ENCODE measurements at places on chromosomes 2 and 18.

DNA sequence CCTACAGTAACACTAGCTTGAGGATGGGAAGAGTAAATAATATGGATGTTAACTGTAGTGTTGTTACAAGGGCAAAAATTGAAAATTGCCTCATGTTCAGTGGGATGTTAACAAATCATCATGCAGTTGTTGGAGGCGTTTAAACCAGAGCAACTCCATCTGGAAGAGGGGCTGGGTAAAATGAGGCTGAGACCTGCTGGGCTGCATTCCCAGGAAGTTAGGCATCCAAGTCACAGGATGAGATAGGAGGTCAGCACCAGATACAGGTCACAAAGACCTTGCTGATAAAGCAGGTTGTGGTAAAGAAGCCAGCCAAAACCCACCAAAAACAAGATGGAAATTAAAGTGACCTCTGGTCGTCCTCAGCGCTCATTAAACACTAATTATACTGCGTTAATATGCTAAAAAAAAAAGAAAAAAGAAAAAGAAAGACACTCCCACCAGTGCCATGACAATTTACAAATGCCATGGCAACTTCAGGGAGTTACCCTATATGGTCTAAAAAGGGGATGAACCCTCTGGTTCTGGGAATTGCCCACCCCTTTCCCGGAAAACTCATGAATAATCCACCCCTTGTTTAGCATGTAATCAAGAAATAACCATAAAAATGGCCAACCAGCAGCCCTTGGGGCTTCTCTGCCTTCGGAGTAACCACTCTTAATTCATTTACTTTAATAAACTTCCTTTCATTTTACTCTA lies 101.4 kb downstream of the MYO5B start:
- no peak for DNase-seq

- no peak for DNase-seq
Measured at GRCh38 chr18:33957707-33958106, 267.0 kb downstream of the NOL4 start.

DNA sequence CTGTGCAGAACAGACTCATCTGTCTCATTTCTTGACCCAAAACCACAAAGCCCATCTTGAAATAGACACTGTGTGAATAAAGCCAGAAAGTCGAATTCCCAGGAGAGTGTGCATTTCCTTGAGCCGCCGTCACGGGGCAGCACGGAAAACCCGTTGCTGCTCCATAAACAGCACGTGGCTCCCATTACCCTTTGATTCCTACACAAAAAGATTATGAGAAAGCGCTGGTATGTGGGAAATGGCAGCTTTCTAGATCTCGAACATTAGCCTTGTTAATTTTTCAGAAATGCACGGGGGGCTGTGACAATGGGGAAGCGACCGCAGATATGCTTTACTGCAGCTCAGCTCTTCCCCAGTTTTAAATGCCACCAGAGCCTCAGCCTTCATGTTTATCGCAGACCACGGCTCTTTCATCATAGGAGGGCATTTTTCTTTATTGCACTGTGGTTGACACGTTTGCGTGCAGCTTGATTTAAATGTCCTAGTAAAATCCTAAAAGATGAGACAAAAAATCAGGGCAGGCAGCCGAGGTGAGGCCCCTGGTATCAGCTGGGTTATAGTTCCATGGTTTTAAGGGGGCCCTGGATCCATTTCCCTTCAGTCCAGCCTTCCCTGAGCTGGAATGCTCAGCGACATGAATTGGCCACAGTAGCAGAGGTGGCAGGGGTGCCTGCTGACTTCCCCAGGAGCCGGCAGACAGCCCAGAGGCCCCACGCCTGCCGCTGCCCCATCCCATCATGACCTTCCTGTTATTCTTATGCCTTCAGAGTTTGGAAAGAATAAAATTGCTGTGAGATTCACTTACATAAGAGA lies 249.3 kb downstream of the NDUFA10 start:
- DNase-seq, result no peak

DNA sequence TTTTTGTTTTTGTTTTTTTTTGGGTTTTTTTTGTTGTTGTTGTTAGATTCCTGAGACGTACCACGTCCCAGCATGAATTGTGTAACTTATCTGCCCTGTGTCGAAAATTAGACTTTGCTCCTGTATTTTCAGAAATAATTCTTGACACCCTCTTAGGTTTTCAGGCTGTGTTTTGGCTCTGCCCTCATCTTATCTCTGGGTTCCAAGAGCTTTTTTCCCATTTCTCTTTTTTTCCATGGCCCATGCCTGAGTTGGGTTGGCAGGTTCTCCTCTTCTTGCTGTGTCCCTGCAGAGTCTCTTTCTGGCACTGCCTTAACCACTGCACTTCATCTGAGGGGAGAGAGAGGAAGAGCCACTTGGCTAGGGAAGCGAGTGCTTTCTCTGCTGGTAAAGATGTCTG lies 42.4 kb downstream of the CTIF start:
- no peak for DNase-seq

DNA sequence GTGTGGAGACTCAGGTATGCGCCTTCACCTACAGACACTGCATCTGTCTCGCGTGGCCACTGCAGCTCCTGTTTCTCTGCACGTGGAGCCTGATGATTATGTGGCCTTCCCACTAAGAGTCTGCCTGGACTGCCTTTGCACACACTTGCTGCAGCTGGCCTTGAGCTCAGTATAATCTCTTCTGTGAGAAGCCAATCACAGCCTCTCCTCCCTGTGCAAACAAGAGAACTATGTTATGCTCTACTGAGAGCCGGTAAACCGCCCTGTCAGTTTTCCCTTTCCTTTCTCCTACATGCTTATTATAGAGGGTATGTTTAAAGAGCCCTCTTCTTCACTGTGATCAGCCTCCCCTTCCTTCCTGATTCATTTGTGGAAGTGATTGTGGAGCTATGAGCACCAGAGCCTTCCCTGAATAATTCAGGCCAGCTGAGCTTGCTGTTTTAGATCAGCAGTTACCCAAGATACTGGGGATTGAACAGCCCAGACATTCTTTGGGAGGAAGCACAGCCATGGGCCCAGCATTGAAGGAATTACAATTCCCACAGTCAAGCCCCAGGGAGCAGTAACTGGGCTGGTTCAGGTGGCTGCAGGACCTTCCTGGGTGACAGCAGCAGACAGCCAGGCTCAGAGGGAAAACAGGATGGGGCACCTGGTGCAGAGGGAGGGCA lies 3.7 kb upstream of the TGFA start:
- no peak for DNase-seq

DNA sequence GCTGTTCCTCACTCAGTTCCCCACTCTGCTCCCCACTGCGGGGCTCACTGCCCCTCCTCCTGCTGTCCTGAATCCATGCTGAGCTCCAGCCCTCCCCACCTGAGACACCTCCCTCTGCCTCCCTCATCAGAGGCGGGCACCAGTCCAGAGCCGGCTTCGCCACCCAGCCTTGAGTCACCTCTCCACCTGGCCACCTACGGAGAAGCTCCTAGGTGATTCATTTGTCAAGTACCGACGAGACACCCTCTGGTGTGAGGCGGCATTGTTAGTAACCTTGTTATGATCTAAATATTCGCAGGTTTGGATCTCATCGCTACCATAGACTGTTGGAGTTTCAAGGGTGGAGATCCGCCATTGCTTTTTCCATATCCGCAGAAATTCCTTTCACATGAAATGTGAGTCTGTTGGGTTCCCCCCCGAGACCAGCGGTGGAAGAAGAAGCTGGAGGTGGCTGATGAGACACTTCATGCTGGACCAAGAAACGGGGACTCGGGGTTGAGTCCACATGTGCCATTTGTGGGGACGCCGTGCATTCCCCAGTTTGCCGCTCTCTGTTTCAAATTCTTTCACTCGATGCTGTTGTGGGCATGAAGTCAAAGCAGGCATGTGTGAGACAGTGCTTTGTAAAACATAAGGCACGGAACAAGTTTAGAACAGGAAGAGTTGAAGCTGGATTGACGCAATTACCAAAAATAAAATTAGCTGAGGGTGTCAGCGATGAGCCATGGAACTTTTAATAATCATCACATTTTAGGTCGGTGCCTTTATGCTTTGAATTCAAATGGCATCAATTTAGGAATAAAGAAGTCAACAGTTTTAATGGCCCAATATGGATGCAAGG lies 259.8 kb upstream of the HDAC4 start:
- no peak for DNase-seq

DNA sequence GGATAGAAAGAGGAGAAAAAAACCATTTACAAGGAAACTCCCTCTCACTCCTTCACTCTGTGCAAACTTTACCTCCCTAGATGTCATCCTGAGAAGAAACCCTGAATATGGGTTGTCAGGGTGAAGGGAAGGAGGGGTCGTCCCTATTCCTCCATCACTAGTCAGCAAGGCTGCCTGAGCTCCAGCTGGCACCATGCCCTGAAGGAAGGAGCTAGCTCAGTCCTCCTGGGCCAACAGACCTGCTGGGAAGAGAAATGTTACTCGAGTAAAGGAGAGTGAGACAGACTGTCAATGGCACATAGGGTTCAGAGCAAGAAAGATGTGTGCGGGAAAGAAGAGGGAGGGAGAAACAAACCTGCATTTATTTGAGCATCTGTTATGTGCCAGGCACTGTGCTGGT lies 18.3 kb upstream of the EPAS1 start:
- no peak for DNase-seq

GRCh38 chr18:68713131-68713530 lies 1.8 kb downstream of the TMX3 start:
- no peak for DNase-seq

GRCh38 chr2:195721042-195721441 lies 64.0 kb downstream of the SLC39A10 start:
- DNase-seq, result no peak

DNA sequence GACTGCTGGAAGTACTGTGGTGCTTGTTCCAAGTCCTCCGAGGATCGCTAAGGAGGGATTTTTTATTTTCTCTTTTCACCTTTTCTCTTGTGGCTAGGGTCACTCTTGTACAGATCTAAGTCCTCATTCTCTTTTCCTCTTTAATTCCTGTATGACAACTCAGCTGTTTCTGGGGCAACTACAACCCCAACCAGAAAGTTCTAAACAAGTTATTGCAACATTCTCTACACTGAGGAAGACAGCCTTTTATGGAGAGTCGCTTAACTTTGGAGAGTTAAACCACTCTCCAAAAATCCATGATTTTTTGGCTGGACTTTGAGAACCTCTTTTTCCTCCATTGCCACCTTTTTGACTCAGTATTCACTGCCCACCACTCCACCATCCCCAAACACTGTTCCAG lies 74.0 kb upstream of the SESTD1 start:
- no peak for DNase-seq

DNA sequence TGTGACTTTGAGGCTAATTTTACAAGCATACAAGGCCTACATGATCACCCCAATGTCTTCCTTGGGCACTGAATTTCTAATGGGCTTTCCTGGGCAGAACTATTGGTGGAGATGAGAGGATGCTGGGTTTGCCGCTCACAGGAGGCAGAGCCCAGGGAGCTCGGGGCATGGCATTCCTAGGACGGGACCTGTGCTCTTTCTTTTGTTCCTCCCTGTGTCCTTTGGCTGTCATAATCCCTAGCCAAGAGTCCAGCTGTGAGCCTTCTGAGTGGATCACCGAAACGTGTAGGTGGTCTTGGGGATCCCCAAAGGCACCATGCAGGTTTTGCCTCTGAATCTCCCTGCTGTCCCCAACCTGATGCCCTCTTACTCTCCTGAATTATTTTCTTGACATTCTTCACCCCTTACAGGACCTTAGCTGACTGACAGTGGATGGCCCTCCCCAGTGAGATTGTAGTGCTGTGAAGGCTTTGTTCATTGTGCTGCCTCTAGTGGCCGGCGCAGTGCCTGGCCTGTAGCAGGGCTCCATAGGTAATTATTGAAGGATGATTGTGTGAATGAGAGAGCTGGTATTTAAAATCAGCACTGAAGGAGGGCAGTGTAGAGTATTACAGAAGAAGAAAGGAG lies 221.9 kb downstream of the ZNF407 start:
- no peak for DNase-seq

- DNase-seq, result no peak
Measured at GRCh38 chr18:33022370-33022769, 249.5 kb upstream of the KLHL14 start.

GRCh38 chr18:28065793-28066186 lies 111.1 kb downstream of the CDH2 start:
- no peak for DNase-seq

DNA sequence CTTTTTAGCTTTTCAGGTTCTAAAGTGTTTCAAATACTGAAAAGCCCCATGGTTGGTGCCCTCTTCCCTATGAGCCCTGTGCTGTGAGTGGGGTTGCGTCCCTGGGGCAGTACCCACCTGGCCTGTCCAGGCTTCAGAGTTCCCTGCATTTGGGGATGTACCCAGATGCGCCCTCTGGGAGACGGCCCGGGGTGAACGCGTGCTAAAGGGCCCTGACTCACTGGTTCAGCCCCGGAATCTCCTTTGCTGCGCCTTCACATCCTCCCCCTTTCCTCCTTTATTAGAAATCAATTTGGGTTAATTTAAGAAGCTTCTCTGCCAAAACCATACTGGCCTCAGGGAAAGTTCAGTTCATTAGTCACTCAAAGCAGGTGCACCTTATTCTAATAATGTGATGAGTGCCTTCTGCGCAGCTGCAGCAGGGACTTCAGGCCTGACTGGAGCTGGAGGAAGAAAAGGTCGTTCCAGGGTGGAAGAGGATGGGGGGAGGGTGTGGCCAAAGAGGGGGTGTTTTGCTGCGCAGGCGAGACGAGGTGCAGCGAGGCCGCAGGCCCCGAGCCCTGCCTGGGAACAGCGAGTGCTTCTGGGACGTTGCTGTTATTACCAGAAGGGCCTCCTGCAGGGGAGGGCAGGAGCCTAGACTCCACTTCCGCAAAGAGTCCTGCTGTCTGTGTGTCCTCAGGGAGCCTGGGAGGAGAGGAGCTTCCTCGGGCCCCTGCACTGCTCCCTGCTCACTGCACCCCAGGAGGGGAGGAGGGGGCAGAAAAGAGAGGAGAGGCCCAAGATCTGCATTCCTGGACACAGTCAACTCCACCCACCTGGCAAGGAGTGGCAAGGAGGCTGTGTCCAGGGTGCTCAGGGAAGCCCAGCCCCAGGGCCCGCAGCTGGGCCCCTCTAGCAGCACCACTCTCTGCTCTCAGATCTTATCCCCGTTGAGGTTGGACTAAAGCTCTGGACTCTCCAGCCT lies 223.2 kb upstream of the PXDN start:
- DNase-seq, result no peak

DNA sequence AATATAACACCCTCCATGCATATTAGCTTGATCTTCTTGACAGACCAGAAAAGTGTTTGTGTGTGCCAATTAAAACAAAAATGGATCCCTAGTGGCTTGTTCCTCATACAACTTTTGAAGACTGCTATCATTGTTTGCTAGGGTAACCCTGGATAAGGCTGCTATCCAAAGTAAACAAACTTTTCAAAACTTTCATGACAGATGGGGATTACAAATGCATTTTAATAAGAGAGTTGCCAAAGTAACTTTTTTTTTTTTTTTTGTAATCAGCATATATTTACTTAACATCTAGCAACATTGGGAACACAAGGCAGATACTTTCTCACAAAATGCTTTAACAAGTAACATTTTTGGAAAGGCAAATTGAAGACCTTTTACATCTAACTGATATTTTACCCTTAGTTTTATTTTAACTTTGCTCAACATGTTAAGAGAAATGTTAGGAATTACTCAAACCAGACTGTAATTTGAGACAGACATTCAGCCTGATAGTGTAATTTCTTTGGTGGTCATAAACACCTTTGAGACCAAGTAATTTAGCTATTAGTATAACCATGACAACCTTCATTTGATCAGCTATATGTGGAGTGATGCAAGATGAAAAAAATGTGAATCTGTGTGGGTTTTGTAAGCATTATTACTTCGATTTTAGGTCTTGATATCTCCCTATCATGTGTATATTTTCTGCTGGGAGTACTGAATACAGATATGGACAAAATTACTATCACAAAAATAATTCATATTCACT lies 300.9 kb downstream of the ARHGAP15 start:
- DNase-seq, result no peak

GRCh38 chr2:83368916-83369315 lies 1090.2 kb downstream of the SUCLG1 start:
- DNase-seq, result no peak

- no peak for DNase-seq
Measured at GRCh38 chr18:43965691-43966090, 688.4 kb upstream of the SYT4 start.
